Lower leg skin (tissue), 4 donors: ENCODE measurements at places on chromosomes 5 and 9. TPM values are rescaled to one million over a fixed set of nuclear protein-coding genes. Genes with fewer than 3 reads are reported as not detected.

DNA sequence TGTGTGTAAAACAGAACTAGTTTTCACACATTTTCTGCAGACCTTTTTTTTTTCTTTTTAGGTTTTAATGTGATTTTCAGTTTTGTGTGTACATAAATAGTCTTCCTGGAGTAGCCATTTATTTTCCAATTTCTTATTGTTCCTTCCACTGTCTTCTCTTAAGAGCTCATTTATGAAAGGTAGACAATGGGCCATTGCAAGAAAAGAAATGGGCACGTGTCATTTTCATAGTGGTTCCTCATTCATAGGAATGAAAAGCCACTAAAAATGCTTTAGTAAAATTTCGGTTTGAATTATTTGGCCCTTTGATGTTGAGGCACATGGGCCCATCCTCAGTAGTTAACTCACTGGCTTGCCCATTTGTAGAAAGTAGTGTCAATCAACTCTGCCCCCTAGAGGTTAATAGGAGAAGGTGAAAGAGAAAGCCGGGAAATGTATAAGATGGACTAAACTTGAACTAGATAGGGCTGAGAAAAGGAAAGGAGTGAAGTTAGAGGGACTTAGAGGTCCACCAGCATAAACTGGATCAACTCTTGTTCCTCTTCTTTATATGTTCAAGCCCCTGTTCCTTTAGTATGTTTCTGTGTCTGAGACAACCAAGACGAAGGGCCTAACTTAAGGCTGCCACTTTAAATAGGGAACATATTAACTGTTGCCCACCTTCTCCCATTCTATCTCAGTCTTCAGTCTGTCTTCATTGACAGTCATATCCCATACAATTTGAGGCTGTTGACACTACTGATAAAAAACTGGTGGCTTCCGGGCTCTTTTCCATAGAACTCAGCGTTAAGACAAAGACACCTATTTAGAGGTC, 72.6 kb downstream of the SMARCA2 start:
- no peak for DNase-seq

DNA sequence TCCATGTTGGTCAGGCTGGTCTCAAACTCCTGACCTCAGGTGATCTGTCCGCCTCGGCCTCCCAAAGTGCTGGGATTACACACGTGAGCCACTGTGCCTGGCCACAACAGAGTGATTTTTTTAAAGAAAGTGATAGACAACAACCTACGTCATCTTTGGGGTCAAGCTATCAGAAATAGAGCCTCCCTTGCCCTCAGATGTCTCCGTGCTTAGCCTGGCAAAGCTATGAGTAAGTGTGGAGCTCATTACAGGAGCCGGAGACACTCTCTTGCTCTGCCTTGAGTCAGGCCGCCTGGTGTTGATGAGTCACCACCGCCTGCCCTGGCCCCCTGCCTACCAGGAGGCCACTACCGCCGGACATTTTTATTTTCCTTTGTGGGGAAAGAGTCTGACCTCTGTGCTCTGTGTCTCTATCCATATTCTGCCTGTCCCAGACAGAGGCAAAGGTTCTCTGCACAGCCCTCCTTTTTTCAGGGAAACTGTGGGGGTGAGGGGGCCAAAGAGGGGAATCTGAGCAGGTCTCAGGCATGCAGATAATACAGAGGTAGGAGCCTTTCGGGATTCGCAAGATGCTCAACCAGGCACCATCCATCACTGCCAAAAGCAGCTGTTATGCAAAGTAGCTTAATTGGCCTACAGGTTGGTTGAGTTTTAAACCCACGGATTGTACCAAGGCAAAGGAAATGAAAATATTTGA, 123.7 kb upstream of the CPEB4 start:
- DNase-seq: peak; percentile 82

DNA sequence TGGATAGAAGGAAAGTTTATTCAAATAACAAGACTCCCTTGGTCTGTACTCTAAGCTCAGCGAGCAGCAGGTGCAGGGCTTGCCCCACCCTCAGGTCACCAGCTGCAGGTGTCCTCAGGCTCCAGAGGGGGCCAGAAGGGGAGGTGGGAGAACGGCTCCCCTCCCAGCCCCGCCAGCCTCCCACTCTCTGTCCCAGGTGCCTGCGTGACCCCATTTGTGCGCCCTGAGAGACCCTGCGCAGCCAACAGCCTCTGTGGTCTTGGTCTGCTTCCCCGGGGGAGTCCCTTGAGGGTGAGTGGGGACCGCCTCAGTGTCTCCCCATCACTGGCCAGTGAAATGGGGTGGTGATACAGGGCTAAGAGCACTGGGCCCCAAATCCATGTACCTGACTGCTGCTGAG, 62.3 kb upstream of the STXBP1 start:
- no peak for DNase-seq

DNA sequence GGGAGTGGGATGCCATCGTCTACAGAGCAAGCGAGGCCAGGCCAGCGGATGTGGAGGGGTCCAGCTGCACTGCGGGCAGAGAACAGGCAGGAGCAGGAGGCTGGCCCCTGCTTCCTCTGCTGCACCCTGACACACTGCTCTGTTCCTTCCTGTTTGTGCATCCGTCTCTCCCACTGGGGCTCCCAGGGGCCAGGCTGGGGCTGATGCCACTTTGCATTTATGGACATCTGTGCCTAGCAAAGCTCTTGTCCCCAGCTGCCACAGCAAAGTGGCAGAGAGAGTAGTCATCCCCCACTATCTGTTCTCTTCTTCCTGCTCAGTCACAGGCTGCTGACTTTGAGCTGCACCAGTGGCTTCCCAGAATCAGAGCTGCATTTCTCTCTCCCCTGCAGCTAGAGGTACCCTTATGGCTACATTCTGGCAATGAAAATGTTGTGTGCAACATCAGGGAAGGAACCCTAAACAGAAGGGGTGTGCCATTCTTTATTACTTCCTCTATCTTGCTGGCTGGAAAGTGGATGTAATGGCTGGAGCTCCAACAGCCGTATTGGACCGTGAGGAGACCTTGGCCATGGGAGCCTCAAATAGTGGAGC, 4.2 kb upstream of the NINJ1 start:
- DNase-seq: no peak

- DNase-seq: no peak
These were observed 4.6 kb upstream of the CTNNA1 start for GRCh38 chr5:138748630-138749081.

DNA sequence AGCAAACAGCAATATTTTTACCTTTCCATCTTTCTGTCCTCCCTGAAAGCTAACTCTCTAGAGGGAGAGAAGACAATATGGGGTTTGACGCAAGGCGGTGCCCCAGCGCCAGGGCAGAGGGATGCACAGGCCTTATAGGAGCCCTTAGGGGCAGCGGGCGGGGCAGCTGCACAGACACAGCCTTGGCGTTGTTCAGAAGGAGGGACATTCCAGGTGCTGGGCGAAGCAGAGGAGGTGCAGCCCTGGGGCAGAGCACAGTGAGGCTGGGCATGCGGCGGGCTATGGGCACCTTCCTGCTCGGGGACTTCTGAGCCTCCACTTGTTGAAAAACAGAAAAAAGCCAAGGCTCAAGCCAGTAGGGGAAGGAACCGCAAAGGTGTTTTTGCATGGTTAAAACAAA, 33.7 kb upstream of the BICD2 start:
- DNase-seq: no peak

DNA sequence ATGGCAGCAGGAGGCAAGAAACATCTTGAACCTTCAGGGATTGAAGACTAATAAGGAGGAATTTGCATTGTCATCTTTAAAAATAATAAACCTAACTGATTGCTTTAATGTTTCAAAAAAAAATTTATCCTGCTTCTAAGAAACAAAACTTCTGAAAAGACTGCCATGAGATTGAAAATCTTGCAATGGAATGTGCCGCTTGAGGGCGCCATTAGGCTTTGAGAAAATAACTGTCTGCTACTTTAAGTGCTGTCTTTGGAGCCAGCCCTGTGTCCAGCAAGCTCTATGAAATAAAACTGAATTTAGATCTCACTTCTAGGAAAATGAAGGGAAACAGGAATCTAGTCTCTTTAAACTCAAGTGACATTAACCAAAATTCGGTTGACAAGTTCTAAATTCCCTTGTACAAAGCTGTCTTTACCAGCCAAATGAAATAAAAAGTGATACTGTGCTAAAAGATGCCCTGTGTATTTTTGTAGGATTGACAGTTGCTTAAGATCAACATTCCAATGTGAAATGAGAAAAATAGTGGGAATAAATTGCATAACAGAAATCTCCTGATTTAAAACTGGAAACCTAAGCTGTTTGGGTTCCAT, 79.4 kb downstream of the ESM1 start:
- DNase-seq: peak; percentile 45

DNA sequence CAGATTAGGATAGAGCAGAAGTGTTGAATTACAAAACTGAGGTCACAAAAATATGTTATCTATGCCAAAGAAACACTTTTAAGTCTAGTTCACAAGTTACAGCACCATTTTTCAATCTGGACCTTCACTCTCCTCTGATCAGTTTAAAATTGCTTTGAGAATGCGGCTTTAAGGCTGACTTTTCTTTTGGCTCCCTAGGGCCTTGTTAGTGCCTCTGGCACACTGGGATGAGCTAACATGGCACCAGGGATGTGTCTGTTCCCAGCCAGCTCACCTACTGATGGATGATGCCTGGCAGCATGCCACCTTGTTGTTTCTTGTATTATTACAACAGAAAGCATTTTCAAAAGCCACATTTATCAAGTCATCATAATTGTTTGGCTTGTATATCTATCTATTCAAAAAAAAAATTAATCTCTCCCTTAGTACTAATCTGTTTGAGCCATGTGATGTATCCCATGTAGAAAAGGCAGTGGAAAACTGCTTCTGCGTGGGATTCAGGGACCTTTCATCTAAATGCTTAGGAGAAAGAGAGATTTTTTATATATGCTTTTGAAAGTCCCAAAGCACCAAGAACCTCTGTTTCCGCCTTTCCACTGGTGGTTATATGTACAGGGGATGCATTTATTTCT, 46.6 kb downstream of the ADAMTSL1 start:
- DNase-seq: no peak

GRCh38 chr9:132187121-132187620, 25.3 kb downstream of the NTNG2 start:
- no peak for DNase-seq

GRCh38 chr9:94811074-94811473, 84.6 kb downstream of the AOPEP start:
- DNase-seq: no peak

HMMR gene
- 4.3 TPM for total RNA-seq

FGD3 gene
- 11.6 TPM for total RNA-seq

RGMB gene
- total RNA-seq: 58.5 TPM

SEMA4D gene
- 35.8 TPM for total RNA-seq

TXN gene
- 170 TPM for total RNA-seq

PDLIM7 gene
- total RNA-seq: 11.8 TPM
